ENCODE measurements at places on chromosomes 5 and 9.

GRCh38 chr5:1428107-1428506 is 17.1 kb downstream of the SLC6A3 start:
- no peak for DNase-seq

- no peak for DNase-seq
These were observed 3.6 kb downstream of the SUSD3 start for GRCh38 chr9:93061791-93062763.

- DNase-seq = no peak
These were observed 151.9 kb downstream of the EBF1 start for GRCh38 chr5:158947846-158948245.

DNA sequence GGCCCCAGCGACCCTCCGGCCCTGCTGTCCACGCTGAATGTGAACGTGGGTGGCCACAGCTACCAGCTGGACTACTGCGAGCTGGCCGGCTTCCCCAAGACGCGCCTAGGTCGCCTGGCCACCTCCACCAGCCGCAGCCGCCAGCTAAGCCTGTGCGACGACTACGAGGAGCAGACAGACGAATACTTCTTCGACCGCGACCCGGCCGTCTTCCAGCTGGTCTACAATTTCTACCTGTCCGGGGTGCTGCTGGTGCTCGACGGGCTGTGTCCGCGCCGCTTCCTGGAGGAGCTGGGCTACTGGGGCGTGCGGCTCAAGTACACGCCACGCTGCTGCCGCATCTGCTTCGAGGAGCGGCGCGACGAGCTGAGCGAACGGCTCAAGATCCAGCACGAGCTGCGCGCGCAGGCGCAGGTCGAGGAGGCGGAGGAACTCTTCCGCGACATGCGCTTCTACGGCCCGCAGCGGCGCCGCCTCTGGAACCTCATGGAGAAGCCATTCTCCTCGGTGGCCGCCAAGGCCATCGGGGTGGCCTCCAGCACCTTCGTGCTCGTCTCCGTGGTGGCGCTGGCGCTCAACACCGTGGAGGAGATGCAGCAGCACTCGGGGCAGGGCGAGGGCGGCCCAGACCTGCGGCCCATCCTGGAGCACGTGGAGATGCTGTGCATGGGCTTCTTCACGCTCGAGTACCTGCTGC is 839 bp downstream of the KCNV2 start:
- DNase-seq = no peak

DNA sequence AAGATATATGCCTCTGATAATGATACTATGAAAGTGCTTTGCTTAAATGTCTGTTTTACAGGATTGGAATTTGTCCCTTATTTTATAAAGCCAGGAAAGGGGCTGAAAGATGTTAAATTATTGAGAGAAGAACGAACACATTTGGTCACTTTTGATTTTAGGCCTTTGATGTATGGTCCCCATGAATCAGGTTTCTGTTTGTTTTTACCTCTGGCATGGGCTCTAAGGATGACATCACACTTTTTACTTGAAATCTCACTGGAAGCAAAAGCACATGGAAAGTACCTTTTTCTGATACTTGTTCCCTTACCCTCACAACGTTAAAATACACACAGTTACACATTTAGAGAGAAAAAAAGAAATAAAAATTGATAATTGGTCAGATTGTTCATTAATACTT is 6.9 kb downstream of the OTULIN start:
- no peak for DNase-seq

DNA sequence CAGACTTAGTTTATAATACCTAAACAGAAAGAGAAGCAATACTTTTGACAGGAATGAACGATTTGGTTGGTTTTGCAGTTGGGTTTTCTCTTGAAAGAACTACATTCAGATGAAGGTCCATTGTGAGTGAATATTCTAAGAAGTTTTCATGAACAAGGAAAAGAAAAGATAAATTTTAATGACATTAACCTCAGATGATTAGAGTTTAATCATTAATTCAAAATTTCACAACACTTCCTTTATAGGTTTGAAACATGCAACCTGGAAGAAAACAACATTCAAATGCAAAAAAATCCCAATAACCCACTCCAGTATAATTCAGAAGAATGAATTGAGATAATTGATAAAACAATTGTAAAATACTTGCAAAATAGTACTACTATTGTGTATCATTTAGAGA is 23.8 kb downstream of the EQTN start:
- DNase-seq = no peak

DNA sequence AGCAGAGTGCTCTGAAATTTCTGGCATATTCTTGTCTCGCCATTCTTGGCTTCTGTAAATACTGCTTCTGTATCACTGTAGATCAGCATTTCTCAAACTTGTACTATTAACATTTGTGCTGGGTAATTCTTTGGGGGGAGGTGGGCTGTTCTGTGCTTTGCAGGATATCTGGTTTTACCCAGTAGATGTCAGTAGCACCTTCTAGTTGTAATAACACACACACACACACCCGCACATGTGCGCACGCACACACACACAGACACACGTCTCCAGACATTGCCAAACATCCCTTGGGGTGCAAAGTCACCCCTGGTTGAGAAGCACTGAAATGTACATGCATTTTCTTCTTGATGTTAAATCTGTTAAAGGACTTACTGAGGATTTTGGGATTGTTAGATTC is 304.1 kb downstream of the MAT2B start:
- DNase-seq = no peak

GRCh38 chr5:132476876-132477781 is 13.4 kb downstream of the IRF1 start:
- DNase-seq = no peak

GRCh38 chr9:132160802-132161742 is 786 bp upstream of the NTNG2 start:
- DNase-seq = peak; percentile 40

GRCh38 chr5:9497347-9497746 is 48.5 kb downstream of the SEMA5A start:
- no peak for DNase-seq

- DNase-seq = no peak
These were observed 479.1 kb downstream of the CCDC171 start for GRCh38 chr9:16031971-16032370.

- DNase-seq = no peak
These were observed 3.2 kb downstream of the ZNF366 start for GRCh38 chr5:72503888-72504491.

DNA sequence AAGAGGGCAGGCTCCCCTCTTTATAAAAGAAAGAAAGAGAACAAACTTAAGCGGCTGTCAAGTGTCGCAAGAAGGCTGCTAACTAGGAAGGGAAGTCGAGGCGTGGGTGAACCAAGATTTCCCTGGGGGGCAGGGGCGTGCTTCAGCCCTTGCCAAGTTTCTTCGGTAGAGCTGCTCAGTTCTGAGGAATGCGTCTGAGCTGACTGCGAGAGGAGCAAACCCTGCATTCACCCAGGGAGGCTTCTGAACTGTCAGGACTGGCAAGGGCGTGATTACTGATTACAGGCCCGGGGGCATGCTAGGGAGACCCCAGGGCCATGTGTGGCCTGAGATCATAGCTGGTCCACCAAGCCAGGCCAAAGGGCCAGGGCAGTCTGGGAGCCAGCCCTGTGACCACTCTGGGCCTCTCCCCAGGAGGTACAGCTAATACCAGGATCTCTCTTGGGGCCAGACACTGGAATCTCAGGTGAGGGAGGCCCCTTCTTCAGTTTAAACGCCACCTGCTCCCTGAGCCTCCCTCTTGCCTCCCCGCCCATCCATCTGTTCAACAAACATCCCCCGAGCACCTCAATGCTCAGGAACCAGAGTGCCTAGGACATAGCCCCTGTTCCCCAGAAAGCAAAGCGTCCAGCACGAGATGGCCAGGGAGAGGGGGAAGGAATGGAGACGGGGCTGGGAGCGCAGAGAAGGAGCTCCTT is 30.9 kb downstream of the SARDH start:
- no peak for DNase-seq

GRCh38 chr9:17993024-17993423 is 414.2 kb downstream of the SH3GL2 start:
- DNase-seq = no peak

DNA sequence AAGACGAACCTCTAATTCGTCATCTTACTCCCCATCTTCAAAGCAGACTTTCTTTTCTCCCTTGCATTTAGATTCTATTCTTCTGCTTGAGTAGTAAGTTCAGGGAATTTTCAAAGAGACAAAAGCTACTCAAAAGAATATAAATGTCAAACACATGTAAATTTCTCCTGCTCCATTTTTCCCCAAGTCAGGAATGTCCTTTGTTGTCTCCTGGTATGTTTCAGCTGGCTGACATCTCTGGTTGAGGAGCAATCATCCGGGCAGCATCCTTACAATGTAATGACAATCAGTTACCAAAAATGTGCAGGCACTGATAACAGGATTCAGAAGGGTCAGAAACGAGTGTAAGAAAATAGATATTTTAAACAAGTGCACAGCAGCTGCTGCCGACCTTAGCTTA is 47.6 kb upstream of the PPP1R2B start:
- DNase-seq = no peak

DNA sequence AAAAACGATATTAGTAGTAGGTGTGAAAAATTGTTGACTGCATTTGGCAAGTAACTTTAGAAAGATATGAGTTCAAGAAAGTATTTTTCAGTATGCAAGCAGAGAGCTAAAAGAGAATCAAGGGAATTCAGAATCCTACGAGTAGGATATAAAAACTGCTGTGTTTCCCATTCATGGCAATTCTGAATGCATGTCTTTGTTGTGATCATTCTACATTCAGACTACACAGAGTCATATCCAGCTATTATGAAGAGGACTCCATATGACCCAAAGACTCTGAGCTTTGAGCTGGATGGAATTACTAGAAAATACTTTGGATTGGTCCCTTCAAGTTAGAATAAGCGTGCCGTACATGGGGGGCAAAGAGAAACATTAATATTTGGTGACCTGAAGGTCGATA is 12.0 kb downstream of the IFNE start:
- no peak for DNase-seq

DNA sequence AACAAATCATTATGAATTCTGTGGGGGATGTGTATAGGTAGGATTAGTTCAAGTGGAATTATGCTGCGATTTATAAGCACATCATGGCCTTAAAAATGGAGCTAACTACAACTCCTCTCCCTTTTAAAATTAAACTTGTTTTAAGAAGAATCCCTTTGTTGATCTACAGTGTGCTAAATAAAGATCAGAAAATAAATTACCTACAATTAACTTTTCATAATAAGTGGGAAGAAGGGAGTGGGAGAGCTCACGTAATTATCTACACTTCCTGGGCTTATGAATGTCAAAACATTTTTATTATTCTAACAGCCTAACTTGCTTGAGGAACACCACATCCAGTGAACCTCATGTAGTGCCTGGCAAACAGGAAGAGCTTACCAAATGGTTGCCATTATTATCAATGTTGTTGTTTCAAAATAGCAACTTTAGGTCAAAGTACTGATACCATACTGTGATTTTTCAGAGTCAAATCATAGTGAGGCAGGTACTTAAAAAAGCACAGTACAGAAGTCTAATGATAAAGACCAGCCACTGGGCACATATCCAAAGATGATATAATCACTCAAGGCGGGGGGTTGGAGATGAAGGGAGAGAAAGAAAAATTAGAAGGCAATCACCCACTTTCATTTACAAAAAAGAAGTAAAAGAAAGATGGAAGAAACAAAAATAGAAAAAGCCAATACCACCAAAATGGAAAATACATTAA is 174.0 kb downstream of the RAPGEF6 start:
- DNase-seq = no peak

- no peak for DNase-seq
These were observed 1.1 kb downstream of the ICE1 start for GRCh38 chr5:5423586-5423985.

GRCh38 chr5:107873877-107874276 is 203.1 kb upstream of the EFNA5 start:
- no peak for DNase-seq

DNA sequence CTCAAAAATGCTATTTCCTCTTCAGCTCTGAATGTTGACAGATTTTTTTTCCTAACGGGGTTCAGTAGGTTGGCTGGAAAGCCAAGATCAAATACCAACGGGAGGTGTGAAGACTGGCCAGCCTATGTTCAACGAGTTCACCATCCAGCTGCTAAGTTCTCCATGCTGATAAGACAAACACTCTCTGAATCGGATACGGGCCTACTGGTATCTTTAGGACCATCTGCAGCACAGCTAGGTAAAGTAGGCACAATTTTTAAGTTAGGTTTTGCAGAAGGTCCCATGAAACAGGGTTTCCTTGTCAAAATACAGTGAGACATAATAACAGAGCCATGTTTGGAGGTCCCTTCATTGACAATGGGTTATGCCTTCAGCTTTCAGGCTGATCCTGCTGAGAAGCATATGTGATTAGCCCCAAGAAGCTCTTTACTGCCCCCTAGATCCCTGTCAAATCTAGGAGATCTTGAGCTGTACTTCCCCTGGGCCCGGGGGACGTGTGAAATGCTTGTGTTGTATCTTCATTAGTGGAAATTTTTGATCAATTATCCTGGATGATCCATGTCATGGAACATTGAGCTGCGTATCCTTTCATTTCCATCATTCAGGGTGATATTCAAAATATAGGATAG is 60.6 kb downstream of the PGM5 start:
- DNase-seq = no peak

DNA sequence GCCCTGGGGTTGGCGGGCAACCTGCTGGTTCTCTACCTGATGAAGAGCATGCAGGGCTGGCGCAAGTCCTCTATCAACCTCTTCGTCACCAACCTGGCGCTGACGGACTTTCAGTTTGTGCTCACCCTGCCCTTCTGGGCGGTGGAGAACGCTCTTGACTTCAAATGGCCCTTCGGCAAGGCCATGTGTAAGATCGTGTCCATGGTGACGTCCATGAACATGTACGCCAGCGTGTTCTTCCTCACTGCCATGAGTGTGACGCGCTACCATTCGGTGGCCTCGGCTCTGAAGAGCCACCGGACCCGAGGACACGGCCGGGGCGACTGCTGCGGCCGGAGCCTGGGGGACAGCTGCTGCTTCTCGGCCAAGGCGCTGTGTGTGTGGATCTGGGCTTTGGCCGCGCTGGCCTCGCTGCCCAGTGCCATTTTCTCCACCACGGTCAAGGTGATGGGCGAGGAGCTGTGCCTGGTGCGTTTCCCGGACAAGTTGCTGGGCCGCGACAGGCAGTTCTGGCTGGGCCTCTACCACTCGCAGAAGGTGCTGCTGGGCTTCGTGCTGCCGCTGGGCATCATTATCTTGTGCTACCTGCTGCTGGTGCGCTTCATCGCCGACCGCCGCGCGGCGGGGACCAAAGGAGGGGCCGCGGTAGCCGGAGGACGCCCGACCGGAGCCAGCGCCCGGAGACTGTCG is 976 bp downstream of the RXFP3 start:
- DNase-seq = no peak

DNA sequence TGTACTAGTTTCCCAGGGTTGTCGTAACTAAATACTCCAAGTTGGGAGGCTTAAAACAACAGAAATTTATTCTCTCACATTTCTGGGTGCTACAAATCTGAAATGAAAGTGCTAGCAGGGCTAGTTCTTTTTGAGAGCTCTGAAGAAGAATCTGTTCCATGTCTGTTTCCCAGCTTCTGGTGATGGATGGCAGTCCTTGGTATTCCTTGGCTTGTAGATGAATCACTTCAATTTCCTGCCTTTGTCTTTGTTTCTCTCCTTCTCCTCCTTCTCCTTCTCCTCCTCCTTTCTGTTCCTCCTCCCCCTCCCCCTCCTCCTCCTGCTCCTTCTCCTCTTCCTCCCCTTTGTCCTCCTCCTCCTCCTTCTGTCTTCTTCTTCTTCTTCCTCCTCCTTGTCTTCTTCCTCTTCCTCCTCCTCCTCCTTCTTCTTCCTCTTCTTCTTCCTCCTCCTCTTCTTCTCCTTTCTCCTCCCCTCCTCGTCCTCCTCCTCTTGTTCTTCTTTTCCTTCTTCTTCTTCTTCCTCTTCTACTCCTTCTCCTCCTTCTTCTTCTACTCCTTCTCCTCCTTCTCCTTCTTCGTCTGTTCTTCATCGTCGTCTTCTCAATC is 104.7 kb upstream of the ANKRD55 start:
- DNase-seq = no peak

Measured in memory B cell (primary cell).